CD4-positive, alpha-beta T cell (primary cell): ENCODE measurements at places on chromosomes 6 and 20.

- no peak for DNase-seq
Measured at GRCh38 chr20:37502654-37503053, 18.4 kb upstream of the NNAT start.

DNA sequence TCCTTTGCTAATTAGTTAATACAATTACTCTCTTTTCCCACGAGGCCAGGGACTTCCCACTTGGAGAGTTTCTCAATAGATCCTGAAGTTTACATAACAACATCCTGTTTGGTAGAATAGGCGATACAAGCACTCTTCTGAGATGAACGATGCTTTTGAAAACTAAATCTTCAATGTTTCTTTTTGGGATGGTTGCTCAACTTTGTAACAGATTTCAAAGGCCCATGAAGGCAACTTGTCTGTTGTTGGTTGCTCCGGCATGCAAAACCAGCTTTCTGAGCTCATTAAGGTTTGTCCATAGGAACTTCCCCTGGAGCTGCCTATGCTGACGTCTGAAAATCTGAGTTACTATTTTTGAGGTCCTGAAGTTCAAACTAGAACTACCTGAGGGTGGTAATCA, 25.9 kb upstream of the ROS1 start:
- no peak for DNase-seq

- peak; percentile 32 for DNase-seq
Measured at GRCh38 chr20:51326201-51326819, 216.2 kb downstream of the NFATC2 start.

DNA sequence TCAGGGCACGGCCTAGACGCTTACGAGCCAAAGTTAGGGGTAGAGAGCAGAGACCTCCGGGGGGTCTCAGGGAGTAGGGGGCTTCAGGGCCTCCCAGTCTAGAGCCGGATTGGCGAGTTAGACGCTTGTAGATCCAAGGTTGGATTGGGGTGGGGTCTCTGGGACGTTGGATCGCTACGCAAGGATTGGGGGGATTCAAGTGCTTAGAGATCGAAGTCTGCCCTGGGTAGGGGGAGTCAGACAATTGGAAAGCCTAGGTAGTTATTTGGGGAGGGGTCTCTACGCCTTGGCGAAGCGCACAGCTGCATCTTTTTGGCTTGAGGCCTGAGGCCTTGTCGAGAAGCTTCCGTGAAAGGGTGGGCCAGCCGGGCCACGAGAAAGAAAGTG, 469 bp downstream of the STX16 start:
- no peak for DNase-seq

DNA sequence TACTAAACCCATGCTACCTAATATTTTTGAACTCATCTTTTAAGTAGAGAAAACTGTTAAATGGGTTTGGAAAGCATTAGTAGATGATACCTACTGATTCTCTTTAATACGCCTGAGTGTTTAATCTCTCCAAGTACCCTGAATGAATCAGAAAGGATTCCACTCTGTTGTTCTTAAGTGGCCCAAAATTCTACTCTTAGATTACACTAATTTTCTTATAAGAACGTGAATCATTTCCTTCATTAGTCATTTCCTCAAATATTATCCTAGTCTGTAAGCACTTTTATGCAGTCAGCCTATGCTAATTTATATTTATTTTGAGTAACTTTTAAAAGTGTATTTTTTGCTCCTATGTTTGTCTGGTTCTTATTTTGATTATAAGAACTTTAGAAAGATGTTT, 380.0 kb downstream of the BTBD9 start:
- no peak for DNase-seq

GRCh38 chr20:20406306-20406705, 38.4 kb downstream of the INSM1 start:
- no peak for DNase-seq

DNA sequence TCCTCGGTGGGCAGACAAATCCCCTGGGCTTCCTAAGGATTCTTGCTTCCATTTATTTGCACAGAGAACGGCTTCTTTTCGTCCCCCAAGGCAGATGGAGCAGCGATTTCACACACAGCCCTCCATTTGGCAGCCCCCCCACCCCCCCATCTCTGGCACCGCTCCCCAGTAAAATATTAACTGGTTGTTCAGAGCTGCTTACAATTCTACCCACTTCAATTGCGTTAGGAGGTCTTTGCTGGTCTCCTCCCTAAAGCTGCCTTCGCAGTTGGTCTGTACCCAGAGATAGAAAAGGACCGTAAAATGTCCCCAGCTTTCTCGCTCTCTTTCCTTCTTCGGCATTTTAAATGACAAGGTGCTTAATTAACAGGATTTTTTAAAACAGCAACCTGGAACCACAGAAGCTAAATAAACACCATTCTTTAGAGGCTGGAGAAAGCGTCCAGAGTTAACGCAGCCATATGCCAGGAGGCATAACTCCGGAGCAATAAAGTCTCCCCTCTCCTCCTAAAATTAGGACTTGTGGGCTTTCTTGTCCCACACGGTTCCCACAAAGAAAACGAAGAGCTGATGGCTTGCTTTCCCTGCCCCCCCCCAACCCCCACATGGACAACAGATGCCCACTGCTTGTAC, 1.7 kb upstream of the ZMYND8 start:
- DNase-seq = no peak

DNA sequence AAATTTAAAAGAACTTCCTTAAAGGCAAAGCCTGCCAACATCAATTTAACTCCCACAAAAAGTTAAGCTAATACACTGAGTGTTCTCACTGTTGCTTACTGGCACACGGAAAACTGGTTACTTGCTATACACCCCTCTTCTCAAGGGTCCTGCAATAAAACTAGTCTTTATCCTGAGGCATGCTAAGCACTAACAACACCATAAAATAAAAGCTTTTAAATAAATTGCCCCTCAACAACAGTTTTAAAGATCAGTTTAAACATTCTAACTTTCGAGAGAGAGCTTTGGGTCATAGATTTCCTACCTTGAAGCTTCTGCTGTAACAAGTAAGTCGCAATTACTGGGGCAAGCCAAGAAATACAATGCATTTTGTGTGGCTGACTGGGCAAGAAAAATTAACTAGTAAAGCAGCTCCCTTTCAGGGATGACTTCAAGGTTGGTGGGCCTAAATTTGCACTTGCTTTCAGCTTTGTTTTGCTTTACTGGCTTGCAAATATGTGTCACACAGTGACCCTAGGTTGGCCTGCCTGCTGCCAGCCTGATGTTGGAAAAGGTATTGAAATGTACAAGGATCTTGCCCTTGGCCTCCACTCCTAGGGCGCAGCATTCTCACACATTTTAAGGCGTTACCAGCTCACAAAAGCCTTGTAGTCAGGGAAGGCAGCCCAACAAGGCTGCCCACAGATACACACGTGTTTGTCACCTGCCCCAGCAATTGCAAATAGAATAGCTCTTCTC, 4.0 kb upstream of the HEY2 start:
- DNase-seq = no peak
